Right ventricle myocardium superior (tissue), 1 donor: ENCODE measurements at places on chromosomes 12 and 14.

- DNase-seq: no peak
Measured at GRCh38 chr12:66244446-66244845, 55.4 kb downstream of the IRAK3 start.

- peak; percentile 40 for DNase-seq
Measured at GRCh38 chr12:46300910-46301309, 32.1 kb upstream of the SLC38A1 start.

DNA sequence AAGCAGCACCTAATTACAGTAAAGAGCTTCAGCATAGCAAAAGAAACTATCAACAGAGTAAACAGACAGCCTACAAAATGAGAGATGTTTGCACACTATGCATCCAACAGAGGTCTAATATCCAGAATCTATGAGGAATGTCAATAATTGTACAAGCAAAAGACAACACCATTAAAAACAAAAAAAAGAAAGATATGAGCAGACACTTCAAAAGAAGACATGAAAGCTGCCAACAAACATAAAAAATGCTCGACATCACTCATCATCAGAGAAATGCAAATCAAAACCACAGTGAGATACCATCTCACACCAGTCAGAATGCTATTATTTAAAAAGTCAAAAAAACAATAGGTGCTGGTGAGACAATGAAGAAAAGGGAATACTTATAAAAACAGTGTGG, 273.1 kb downstream of the TMTC2 start:
- DNase-seq: no peak

GRCh38 chr12:5461966-5462365, 30.1 kb downstream of the NTF3 start:
- no peak for DNase-seq

DNA sequence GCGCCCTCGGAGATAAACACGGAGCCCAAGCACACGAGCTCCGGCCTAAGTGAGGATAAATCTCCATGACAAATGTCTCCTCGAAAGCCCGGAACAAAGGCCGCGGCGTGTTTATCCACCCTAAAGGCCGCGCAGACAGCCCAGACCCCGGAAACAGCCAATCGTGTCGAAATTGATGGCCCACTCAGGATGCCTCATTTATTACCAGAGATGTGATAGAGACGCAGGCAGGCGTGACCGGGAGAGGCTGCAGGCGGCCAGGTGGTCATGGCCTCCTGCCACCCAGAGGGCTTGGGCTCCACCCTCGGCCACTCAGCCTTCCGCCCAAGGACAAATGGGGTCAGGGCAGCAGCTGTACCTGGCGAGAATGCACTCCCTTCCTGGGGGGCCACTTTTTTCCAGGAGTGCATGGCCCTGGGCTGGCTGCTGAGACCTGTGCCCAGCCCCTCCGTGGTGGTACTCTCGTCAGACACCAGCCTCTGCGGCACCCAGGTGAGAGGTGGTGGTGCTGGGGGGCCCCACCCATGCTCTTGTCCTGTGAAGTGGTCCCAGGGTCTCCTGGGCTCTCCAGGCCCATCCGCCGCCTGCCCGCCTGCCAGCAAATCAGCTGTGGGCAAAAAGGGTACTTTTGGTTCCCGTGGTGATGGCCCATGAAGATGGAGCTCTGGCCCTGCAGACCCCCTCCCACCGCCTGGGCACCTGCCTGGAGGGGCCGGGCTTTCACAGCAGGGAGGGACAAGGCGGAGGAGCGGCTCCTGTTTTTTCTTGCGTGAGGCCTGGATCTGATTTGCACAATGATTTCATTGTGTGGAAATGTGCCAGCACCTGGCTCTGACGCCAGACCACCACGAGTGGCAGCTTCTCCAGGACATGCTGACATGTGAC, 211.5 kb upstream of the C14orf180 start:
- peak; percentile 15 for DNase-seq

DNA sequence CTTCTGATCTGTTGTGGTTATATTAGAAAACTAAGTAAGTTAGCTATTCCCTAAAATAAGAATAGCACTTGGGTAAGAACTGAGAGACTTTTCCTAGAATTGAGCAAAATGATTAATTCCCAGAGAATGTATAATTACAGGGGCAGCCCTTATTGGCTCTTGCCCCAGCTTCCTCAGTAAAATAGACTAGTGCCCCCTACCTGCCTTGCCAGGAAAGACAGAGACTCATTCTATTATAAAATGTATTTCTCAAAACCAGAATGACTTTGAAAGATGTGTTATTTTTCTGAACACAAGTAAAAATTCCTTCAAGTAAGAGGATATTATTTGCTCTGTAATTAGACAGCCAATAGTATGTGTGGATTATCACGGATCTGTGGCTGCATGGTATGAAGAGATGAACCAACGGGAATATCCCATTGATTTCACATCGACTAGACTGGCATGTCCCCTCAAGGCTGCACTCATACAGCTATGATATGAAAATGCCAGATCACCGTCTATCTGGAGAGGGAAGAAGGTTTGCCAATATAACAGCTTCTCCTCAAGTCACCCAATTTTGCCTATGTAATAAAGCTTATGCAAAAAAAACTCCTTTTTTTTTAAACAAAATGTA, 7.4 kb upstream of the GLRX5 start:
- DNase-seq: no peak

DNA sequence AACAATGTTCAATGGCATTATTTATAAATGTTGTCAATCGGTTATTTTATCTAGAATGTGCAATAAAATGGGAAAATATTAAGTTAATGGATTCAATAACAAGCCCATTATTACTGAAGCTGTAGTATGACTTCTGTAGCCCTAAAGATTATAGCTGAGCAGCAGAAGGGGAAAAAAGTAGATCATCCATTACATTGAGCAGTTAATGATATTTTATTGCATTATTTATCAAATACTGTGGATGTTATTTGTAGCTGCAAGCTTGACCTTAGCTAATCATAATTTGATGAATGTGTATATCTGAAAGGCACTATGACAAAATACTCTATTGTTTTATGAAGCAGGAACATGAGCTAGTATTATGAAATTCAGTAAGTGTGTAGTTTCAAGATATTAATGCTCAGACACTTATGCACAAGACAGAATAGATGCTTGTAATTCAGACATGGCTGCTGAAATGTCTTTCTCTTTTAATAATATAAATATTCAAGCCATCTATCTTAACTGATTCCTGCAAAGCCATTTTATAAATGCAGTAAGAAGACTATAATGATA, 131.5 kb upstream of the MGAT4C start:
- DNase-seq: no peak

DNA sequence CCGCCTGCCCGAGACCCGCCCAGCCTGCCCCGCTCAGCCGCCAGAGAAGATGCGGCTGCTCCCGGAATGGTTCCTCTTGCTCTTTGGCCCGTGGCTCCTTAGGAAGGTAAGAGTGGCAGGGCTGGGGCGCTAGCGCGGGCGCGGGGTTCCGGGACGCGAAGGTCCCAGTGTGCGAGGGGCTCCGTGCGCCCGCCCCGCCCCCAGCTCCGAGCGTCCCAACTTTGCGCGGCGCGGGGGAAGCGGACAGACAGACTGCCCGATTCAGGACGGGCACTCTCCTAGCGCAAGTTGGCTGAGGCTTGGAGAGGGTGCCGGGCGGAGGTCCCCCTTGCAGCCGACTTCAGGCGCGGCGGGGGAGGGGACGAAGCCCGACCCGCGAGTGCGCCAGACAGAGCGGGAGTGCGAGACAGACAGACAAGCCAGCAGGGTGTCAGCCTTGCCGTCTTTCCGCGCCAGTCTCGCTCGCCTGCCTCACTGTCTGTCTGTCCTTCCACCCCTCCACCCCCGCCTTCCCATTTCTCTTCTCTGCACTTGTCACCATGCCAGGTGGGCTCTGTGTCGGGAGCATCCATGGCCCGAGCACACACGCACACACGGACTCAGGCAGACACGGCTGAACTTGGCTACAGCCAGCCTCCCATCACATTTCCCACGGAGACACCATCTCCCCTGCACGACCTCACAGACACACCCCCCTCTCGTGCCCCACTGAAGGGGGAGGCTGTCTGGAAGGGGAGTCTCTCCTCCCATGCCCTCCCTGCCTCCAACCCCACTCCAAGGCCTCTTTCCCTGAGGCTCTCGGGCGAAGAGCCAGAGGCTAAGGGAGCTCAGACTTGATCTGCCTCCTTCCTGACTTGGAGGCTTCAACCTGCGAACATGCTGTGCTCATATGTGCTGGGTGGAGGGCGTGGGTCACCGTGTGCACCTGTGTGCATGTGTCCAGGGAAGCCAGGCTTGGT, 606 bp downstream of the NXPH4 start:
- no peak for DNase-seq

GRCh38 chr12:14994610-14995009, 21.8 kb downstream of the PDE6H start:
- no peak for DNase-seq

- DNase-seq: peak; percentile 79
Measured at GRCh38 chr12:54207539-54208294, 18.9 kb upstream of the SMUG1 start.

GRCh38 chr14:87998482-87998881, 5.5 kb upstream of the GALC start:
- DNase-seq: no peak

DNA sequence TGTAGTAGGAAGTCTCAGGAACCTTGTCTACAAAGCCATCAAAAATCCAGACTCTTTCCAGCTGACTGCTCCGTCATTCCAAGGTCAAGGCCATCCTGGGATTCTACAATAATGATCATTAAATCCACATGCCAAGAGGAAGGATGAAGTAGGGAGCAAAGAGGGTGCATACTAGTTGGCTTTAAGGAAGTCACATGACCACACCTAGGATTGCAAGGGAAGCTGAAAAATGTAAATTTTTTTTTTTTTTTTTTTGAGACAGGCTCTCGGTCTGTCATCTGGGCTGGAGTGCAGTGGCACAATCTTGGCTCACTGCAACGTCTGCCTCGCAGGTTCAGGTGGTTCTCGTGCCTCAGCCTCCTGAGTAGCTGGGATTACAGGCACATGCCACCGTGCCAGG, 7.3 kb upstream of the MRPL42 start:
- DNase-seq: no peak
